ENCODE measurements at places on chromosomes 4 and X.
A peak's percentile ranks its signal among the peaks of the same experiment; 100 is the strongest.

DNA sequence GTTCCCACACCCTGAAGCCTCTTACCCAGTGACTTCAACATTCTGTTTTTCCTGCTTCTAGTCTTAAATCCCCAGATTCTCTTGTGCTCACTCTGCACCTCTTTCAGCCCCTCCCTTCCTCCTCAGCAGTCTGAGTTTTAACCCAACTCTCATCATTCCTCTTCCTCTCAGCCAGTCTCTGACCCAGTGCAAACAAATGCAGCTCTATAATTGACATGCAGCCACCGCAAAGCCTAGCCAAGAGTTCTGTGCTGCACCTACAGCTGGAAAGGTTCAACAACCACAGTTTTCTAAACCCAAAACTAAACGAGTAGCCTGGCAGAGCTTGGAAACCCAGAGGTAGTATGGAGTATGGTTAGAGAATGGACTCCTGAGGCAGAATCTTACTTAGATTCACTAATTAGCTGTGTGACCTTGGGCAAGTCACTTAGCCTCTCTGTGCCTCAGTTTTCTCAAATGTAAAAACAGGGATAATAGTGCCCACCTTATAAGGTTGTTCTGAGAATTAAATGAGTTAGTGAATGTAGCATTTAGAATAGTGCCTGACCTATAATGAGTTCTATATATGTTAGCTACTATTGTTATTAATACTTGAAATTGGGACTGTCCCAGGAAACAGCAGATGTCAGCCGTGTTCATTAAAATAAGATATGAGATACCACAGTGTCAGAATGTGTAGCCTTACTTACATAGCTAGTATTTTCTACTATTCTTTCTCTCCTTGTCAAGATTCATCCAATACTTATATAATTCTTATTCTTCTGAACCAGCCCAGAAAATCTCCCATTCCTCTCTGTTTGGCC lies 3.5 kb downstream of the TMEM154 start:
- no peak for DNase-seq

DNA sequence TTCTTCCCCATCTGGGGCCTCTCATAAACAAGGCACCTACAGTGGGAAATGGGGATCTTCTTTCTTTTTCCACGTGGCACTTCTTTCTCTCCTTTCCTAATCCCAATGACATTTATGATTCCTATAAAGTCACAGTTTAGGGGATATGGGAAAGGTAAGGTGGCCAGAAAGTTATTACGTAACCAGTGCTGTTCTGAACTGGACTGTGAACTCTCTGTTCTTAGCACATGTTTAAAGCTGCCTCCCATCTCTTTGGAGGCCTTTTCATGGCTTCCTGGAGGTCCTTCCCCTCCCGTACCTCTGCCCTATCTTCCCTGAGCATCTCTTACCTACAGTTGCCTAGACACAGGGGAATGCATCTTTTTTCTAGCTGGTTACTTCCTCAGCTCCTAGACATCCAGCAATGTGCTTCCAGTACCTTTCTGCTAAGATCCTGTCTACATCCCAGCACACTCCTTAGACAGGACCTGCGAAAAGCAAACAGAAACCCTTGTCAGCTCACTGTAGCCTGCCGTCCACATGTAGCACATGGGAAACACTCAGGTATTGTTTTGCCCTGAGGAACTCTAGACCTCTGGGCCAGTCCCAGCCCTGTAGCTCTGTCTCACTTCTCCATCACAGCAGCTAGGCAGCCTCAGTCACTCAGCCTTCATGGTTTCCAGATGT lies 195.4 kb downstream of the NWD2 start:
- no peak for DNase-seq

DNA sequence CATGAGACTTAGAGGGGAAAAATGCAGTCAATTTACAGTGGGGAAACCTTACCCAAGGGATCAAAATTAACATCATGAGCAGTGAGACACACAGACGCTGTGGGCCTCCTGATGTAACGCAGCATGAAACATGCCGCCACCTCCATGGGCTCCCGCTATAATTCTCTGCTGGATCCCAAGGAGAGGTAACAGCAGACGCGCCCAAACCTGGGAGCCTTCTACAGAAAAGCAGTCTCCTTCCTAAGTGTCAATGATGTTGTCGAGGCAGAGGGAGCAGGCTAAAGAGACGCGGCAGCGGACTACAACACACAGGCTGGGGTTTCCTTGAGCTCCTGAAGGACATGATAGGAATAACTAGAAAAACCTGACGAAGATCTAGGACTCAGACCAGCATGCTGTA lies 142.3 kb downstream of the AFAP1 start:
- DNase-seq, result no peak

DNA sequence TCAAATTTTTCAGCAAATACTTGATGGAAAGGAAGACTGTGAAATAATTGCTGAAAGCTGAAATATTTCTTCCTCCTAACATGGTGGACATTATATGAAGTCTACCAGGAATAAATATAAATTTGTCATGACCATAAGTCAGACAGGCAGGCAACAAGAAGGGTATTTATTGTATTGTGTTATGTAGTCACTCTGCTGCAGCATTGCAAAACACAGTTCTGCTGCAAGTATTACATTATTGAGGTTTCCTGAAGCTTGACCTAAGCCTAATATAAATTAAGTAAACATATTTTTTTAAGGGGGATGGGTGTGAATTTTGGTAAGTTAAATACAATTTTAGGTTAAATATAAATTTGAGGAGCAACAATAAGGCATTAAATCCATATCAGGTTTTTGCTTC lies 60.2 kb upstream of the MAOA start:
- no peak for DNase-seq

DNA sequence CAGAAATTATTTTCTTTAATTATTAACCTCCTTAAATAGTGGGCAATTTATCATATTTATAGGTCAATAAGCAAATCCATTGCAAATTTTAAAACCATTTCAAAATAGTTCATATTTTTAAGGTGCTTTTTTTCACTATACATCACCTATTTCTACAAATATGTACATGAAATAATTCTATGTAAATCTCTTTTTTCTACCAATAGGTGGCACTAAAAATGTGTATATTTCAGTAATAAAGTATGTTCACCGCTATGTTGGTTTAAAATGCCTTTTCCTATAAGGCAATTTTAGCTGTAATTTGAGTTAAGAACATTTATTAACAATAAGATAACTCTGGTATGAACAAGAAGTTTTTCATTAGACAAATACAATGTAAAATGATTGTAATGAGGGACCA lies 672.2 kb downstream of the KCTD8 start:
- DNase-seq, result no peak

DNA sequence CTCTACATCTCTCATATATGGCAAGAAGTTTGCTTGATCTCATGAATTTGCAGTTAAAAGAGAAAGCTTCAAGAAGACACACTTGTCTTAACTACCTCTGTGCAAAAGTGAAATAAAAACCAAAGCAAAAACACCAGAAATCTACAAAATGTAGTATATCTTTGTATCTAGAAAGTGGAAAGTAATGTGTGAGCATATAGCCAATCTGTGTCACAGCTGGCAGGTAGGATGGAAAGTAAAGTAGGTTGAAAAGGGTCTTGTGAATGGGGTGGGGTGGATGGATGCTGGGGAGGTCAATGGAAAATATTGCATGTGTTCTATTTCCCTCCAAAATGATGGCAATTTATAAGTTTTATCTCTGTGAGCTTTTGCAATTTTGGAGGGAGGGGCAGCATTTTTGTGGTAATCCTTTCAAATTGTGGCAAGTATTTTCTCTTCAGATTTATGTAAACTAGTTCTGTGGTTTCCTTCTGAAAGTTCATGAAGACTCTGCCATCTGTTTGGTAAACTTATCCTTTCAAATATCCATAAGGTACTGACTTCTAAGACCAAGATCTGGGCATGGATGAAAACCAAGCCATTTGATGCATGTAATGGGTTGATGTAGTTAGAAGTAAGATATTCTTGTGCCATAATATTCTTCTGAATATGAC lies 215.9 kb upstream of the GIMD1 start:
- no peak for DNase-seq

DNA sequence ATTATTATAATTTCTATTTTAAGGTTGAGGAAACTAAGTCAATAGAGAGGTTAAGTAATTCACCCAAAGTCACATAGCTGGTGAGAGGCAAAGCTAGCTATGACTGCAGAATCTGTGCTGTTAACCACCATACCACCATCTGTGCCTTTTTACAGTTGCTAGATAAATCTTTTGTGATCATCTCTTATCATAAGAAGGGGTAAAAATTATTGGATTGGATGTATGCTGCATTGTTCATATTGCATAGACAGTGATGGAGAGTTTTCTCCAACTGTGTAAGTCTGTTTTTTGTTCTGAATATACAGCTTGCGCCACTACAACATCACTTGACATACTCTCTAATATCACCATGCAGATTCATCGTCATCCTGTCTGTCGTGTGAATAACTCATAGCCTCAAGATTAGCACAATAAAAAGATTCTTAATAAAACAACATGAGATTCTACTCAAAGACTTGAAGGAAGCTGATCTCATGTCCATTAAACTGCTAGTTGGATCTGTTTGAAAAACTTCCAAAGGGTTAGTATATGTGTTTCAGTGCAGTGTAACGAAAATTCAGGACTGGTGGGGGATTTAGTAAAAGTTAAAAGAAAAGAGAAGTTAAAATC lies 495.9 kb downstream of the SPRY1 start:
- DNase-seq, result no peak

GRCh38 chr4:161760008-161760407 lies 403.8 kb downstream of the FSTL5 start:
- no peak for DNase-seq

GRCh38 chr4:170008801-170009200 lies 17.4 kb downstream of the MFAP3L start:
- no peak for DNase-seq

DNA sequence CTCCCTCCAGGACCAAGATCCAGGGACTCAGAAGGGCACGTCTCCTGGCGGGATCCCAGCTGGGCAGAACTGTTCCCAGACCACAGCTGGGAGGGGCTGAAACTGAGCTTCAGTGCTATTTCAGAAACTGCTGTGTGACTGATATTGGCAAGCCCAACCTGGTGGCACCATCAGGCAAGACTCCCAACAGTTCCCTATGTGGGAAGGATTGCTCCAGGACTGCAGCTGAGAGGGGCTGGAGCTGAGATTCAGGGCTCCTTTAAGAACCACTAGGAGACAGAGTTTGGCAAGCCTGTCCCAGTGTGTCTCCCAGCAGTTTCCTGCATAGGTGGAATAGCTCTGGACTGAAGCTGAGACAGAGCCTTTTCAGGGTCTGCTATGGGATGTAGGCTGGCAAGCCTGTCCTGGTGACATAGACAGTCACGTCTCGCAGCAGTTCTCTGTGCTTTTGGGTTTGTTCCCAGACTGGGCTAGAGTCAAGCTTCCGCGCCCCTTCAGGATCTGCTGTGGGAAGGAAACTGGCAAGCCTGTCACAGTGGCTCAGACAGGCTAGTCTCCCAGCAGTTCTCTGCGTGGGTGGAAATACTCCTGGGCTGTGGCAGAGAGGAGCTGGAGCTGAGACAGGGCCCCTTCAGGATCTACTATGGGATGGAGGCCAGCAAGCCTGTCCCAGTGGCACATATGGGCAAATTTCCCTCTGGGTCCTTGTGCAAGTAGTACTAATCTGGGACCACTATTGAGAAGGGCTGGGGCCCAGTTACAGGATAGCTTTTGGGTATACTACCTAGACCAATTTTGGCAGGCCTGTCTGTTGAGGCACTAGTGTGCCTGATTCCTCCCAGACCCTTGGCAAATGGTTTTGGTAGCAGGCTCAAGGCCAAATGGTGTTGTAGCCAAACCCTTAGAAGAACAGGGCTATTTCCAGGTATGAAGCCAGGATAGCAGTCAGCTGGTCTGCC lies 20.2 kb upstream of the MED14 start:
- DNase-seq, result no peak

DNA sequence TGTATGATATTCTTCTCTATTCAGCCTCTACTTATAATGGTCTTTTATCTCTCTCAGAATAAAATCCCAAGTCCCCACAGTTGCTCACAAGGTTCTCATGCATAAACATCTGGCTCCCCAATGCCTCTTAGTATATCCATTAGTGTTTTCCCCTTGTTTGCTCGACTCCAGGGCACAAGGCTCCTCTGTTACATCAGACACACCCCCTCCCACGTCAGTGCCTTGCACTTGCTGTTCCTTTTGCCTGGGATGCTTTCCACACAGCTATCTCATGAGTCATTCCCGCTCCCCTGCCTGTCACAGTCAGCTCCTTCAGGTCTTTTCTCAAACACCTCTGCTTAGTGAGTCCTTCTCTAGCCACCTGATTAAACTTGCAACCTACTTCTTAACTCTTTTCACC lies 260.2 kb downstream of the IL1RAPL1 start:
- no peak for DNase-seq

- DNase-seq, result peak; percentile 87
Observed at GRCh38 chrX:1453951-1454785, 1.5 kb upstream of the ASMTL start.

DNA sequence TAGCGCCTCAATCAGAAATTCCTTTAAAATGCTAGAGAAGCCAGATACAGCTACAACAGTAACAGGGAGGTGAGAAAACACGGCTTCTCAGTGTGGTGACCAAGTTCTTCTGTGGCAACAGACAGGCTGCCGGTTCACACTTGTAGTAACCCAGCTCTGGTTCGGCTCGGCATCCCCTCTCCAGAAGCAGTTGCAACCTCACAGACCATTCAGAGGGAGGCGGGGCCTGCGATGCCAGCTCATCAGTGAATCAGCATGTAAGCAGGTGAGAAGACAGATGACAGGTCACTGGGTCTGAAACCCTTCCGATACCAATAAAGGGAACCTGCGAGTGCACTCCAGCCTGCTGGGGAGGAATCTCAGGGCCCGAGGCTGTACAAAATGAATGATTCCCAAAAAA lies 251.0 kb downstream of the KCNIP4 start:
- DNase-seq, result no peak

DNA sequence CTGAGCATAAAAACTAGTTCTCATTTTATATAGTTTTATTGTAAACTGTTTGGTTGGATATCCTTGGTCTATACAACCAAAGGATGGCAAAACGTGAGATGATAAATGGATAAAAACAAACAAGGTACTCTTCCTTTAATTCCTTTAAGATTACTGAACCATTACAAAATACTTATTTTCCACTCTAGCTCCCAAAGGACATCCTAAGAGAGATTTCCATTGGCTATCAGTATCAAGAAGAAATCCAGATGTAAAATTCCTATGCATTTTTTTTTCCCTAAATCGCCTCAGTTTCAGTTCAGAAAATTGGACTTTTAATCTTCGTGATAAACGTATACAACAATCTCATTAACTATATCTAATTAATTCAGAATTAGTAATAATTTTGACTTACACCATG lies 2.3 kb downstream of the FBXL5 start:
- peak; percentile 19 for DNase-seq

Measured in hindlimb muscle (tissue), 1 donor.